Psoas muscle (tissue), 8 donors: ENCODE measurements at places on chromosomes 12 and 14.
A peak's percentile ranks its signal among the peaks of the same experiment; 100 is the strongest.

DNA sequence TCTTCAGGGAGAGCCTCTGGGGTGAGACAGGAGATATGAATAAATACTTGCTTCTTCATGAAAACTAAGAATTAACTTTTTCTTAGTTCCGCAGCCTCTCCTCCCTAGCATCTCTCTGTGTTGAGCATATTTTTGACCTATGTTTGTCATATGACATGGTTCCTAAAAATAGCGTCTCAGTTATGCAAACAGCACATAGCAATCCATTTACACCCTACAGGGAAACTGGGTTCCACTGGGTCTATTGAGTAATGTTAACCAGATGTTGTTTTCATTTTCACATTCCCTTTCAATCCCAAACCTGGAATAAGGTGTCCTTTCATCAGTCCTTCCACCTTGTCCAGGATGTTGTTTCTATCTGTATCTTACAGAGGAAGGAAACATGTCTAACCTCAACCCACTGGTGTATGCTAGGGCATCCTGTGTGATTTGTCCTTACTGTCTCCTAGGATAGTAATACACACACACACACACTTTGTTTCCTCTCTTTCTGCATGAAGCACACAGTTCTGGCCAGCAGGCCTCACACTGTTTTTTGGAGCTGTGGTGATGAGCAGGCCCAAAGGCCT lies 1543.5 kb downstream of the AACS start:
- DNase-seq: no peak

GRCh38 chr12:9741726-9742125 lies 8.8 kb upstream of the CLECL1 start:
- DNase-seq: no peak

DNA sequence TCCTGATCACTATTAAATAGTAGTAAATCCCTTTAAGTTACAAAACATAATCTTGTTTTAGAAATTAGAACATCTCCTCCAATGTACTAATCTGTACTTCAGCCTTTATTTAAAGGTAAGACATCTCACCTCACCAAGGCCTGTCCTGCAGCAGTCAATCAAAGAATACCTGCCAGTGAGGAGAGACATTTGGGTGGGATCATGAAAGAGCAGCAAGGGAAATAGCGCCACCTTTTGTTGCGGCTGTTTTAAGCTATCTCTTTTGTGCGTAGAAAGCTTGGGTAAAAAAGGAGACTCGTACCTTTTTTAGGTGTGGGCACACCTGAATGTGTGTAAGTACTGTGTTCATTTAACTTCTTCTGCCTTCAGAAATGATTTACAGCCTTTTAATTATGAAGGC lies 117.8 kb upstream of the TMTC1 start:
- no peak for DNase-seq

- no peak for DNase-seq
Measured at GRCh38 chr14:41549821-41550607, 56.7 kb upstream of the LRFN5 start.

- no peak for DNase-seq
Measured at GRCh38 chr14:76826122-76826521, at the start of gene LRRC74A. LRRC74A (plus strand) TSS chr14:76826408; CDS start chr14:76826698, 290 bp downstream.

DNA sequence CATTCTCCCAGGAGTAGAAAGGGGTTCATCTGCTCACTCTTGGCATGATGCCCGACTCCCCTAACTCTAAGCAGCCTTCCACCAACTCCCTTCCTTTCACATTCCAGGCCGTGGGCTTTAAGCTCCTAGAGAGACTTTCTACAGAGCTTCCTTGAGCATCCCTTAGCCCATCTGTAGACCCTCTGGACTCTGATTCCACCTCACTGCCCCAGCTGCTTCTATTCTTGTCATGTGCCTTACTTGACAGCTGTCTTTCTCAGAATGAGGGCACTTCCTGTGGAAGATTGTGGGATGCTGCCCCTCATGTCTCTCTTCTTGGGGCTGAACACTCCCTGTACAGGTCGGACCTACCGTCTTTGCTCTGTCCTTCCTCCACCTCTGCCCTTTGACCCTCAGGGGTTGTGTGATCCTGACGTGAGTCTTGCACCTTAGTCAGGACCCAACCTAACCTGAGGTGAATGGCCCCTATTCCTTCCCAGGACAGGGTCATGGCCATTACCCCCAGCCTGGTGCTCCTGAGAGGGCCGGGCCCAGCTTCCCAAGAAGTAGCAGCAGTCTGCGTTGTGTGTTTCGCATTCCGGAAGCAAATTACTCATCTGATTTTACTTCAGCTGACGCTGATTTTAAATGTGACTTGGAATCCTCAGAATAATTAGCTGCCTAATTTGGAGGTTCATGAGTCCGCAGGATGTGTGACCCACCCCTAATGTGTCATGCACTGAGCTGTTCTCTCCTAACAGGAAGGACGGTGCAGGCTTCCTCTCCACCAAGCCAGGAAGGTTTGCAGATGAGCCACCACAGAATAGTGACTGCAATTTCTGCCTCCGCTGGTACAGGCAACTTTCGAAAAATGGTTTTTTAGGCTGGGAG lies 2.7 kb upstream of the GALNT6 start:
- DNase-seq: no peak

- no peak for DNase-seq
Measured at GRCh38 chr14:23487216-23487615, 17.7 kb downstream of the NGDN start.

DNA sequence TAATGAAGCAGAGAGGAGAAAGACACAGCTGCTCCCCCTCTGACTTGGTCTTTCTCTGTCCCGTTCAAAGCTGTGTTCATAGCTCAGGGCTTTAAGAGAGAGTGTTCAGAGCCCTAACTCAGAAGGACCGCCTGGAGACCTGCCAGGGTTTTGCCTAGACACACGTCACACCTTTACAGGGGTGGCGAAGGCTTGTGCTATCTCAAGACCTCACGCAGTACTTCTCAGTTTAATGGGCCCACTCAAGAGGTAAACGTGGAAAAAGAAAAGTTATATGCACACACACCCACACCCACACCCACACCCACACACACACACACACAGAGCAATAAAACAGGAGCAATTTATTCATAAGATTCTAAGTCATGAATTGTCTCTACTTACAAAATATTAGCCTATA lies 374.3 kb downstream of the C12orf75 start:
- no peak for DNase-seq

GRCh38 chr12:2177751-2178150 lies 125.0 kb downstream of the CACNA1C start:
- no peak for DNase-seq

GRCh38 chr12:52235001-52235764 lies 2.1 kb downstream of the KRT7 start:
- DNase-seq: no peak

DNA sequence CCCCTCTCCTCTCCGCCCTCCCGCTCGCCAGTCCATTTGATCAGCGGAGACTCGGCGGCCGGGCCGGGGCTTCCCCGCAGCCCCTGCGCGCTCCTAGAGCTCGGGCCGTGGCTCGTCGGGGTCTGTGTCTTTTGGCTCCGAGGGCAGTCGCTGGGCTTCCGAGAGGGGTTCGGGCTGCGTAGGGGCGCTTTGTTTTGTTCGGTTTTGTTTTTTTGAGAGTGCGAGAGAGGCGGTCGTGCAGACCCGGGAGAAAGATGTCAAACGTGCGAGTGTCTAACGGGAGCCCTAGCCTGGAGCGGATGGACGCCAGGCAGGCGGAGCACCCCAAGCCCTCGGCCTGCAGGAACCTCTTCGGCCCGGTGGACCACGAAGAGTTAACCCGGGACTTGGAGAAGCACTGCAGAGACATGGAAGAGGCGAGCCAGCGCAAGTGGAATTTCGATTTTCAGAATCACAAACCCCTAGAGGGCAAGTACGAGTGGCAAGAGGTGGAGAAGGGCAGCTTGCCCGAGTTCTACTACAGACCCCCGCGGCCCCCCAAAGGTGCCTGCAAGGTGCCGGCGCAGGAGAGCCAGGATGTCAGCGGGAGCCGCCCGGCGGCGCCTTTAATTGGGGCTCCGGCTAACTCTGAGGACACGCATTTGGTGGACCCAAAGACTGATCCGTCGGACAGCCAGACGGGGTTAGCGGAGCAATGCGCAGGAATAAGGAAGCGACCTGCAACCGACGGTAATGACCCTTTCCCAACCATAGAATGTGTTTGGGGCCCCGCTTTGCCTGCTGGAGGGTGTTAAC lies 615 bp downstream of the CDKN1B start:
- peak; percentile 72 for DNase-seq

- DNase-seq: no peak
Measured at GRCh38 chr12:51592034-51592705, 1.1 kb downstream of the SCN8A start.

DNA sequence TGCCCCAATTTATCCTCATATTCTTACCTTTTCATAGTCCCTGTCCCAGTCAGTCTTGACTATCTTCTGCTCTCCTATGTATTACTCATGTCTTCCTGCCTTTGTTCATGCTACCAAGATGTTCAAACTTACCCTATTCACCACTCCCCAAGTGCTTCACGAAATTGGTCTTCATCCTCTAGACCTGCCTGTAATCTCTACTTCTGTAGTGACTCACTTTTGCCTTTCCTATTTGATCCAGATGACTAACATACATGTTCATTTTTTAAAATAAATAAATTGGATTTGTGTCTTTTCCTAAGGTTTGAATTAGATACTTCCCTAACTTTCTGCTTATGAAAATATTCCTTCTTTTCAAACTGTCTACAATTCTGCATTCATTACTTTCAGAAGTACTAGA lies 107.7 kb upstream of the PPM1H start:
- DNase-seq: no peak

DNA sequence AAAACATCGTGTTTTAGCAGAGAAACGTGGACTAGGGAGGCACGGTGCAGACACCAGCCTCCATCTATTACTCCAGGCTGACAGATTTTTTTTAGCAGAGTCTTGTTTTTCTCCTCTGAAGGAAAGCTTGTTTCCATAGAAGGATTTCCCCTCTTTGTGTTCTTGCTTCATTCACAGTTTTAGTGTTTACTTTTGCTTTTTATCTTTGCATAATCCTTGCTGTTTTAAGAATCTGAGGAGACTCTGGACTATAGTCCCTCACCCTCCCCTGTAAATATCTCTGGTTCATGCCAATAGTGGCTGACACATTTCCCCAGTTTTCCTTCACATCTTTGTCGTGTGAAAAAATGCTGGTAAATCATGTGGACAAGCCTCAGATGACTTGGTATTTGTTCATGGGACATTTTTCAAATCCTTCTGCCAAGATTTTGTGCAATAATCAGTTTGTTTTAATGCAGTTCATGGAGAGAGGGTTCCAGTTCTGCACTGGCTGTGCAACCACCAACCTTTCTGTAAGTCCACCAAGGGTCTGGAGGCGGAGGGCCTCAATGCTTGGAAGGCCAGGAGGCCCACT lies 39.9 kb upstream of the TMCC3 start:
- no peak for DNase-seq

DNA sequence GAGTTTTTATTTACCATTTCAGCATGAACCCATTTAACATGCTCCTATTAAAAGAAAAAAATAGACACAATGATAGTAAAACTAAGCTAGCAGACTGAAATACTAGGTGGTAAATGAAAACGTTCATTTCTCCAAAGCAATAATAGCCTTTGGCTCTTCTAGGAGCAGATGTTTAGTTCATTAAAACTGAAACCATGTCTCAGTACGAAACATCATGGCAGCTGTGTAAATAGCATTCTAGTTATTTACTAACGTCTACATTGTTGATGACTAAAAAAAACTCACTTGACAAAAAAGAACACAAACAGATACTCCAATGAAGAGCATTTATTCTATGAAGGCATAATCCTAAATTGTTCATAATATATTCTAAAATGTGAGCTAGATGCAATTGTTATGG lies 17.9 kb downstream of the RECQL start:
- DNase-seq: no peak

DNA sequence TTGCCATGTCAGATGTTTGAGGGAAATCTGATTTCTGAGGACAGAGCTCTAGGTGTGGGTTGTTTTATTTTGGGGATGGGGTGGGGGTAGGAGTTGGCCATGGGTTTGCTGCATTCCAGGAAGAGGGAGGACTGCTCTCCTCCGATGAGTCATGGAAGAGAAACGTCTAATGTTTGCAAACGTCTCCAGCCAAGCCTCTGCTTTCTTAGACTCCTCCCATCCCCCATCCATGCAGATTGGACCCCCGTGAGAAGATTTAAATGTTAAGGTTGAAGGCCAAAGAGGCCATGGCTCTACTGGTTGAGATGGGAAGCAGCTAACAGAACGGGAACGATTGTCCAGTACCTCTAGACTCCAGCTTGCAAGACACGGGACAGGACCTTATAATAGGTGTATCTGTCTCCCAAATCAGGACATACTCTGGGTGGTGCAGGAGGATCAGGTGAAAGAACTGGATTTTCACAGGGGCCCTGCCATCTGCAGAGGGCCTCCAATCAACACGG lies 11.4 kb upstream of the ATP2A2 start:
- no peak for DNase-seq

- no peak for DNase-seq
Measured at GRCh38 chr12:90575995-90576394, 379.0 kb downstream of the CCER1 start.
